Forelimb muscle (tissue), 1 donor: ENCODE measurements at places on chromosomes 2 and 18.

GRCh38 chr2:229519655-229520430 lies 194.5 kb downstream of the DNER start:
- DNase-seq, result no peak

DNA sequence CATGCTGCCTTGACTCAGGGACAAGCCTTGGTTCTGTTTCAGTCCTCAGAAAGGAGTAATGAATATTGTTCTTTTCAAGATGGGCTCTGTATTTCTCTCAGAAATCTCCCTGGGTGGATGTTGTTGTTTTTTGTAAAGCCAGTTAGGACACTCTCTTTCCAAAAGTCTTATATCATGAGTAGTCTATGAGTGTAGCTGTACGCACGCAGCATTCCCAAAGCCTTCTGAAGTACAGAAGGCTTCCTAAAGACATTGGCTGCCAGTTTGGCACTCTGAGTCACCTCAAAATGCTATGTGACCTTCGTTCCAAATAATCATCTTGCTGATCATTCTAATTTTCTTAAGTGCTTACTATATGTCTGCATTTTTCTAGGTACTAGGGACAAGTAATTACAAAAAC lies 16.7 kb upstream of the GTF2A1L start:
- no peak for DNase-seq

- no peak for DNase-seq
Observed at GRCh38 chr2:15763822-15764682, 172.4 kb downstream of the DDX1 start.

DNA sequence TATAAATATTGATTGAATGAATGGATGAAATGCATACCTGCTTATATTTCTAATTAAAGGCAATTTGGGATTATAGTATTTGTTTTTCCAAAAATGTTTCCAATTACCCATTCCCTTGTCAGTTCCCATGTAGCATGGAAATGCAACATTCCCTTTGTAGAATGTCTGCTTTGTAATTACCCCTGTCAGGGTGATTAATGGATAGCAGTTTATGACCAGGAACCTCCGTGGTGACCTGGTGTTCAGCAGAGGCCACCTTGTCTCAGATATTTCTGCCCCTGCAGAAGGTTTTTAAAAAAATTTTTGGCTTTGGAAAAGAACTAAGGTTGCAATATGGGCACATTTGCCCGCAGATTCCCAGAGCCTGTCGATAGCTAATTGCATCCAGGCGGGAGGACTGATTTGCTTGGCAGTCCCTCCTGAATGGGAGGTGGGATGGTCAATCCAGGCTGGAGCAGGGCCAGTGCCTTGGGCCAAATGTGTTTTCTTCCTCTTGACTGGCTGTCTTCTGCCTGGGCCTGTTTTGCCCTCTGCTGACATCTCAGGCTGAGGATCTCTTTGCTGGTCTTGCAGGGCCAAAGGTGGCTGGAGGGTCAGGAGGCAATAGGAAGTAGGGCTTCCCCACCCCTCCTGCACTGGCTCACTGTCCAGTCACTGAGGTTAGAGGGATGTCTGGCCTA lies 82.1 kb downstream of the TMEM182 start:
- no peak for DNase-seq
